DMS79 treated with DMSO at 0.1 percent for 48 hours (cell line): ENCODE measurements at places on chromosomes 1 and 21.
A peak's percentile ranks its signal among the peaks of the same experiment; 100 is the strongest.

DNA sequence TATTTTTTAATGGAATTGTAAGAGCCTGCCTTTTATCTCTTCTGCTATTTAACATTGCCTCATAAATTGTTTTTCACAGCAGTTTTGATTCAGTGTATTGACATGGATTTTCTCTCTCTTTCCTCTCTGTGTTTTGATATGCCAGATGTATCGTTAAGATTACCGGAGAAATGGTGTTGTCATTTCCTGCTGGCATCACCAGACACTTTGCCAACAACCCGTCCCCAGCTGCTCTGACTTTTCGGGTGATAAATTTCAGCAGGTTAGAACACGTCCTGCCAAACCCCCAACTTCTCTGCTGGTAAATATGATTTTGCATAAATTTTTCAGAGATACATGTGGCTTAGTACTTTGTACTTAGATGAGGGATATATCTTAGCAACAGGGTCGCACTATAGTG is 23.1 kb upstream of the DYNLT5 start:
- DNase-seq, result no peak

- no peak for DNase-seq
These were observed 40.0 kb downstream of the SYNJ1 start for GRCh38 chr21:32687643-32688345.

GRCh38 chr1:231187571-231187970 is 25.7 kb downstream of the TRIM67 start:
- no peak for DNase-seq

- DNase-seq, result peak; percentile 14
These were observed 83.3 kb downstream of the LACTBL1 start for GRCh38 chr1:22889213-22889827.

GRCh38 chr1:202577381-202577780 is 132.9 kb downstream of the SYT2 start:
- no peak for DNase-seq
